NCI-H510A (cell line): ENCODE measurements at places on chromosomes 16 and 17.

DNA sequence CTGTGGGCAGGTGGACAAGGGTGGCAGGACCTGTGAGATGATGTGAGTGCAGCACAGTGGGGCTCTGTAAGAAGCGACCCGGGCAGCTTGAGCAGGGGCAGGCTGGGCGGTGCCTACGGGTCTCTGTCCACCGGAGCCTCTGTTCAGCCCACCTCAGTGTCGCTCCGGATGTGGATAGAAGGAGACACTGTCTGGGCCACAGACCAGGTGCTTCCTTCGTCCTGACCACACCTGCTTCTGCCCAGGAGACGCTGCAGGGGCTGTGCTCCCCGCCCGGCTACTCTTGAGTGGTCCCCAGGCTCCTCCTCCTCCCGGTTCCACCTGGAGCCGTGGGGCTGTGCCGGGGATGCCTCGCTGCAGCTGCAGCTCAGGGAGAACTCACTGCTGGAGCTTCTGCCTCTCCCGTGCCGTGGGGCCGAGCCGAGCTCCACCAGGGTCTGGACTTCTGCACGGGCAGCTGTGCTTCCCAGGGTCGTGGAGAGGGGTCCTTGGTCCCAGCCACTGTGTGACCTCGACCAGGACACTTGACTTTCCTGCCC lies 21.5 kb downstream of the METRNL start:
- peak; percentile 69 for DNase-seq

DNA sequence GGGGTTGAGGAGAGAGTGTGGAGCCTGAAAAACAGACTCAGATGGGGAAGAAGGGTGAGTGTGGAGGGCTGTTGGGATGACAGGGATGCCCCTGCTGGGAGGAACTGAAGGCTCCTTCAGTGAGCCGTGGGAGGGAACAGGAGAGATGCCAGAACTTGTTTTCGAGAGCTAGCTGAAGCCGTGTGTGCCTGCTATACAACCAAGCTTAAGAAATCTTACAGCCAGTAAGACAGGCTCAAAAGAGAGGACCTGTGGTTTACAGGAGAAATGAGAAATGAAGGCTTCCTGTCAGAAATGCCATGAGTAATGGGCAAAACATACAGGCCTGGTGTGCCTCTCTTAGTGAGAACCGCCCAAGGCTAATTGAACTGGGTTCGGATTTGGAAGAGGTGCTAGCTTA lies 99.6 kb downstream of the SPACA3 start:
- DNase-seq = no peak

DNA sequence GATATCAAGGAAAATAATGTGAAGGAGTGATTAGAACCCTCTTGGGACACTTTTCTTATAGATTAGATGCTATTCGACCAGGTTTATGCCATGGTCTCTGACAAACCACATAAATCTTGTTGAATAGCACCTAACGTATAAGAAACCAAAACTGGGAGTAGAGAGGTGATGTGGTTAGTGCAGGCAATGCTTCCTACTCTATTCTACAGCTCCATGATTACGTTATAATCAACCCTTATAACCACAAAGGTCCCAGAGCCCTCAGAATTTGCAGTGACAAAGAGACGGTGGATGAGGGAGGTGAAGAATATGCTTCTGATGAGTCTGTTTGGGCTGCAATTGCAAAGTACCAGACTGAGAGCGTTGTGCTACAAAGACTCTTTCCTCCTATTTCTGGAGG lies 78.4 kb downstream of the ARHGAP44 start:
- DNase-seq = no peak

GRCh38 chr16:85675251-85675874 lies 13.4 kb downstream of the GINS2 start:
- DNase-seq = no peak

- DNase-seq = no peak
Measured at GRCh38 chr16:8885674-8886592, 3.8 kb downstream of the LITAFD start.

DNA sequence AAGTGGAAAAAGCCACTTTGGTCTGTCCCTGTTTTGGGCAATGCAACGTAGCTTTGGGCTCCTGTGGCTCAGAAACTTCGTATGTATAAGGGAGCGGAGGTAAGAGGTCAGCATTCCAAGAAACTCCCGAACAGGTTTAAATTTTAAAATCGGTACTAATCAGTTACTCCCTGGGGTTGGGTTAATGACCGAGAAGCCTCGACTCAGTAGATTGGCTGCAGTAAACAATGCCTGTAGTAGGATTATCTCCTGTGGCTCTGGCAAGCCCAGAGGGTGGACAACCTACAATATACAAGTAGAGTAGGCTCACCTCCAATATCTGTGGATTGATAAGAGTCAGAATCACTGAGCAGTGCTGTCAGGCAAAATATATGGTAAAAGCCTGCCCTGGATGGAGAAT lies 1.6 kb upstream of the GNA13 start:
- DNase-seq = no peak

GRCh38 chr17:2110436-2110835 lies 55.5 kb downstream of the HIC1 start:
- no peak for DNase-seq

DNA sequence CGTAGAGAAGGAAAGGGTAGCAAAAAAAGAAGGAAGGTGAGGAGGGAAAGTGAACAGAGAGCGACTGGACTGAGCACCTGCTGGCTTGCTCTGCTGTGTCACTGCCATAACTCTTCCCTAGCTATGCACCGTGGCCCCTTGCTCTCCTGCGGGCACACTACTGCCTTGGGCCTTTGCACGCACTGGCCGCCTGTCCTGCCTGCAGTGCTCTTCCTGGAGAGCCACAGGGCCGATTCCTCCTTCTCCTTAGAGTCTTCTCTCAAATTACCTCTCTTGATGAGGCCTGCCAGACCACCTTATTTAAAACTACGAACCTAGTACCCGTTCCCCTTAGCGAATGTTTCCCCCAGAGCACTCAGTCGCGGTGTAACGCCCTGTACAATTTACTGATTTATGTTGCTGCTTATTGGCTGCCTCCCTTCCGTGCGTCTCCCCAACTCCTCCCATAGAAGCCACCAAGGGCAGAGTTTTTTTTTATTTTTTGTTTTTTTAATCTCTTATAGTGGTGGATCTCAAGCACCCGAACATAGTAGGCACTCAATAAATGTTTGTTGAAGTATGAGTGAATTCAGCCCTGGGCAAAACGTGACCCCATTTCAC lies 70.3 kb downstream of the RAI1 start:
- DNase-seq = no peak
